ENCODE measurements at places on chromosomes 12 and 14.

GRCh38 chr14:104287301-104288009 is 149.1 kb downstream of the KIF26A start:
- DNase-seq = peak; percentile 50

- no peak for DNase-seq
Observed at GRCh38 chr12:24049101-24049500, 99.6 kb upstream of the SOX5 start.

- no peak for DNase-seq
Observed at GRCh38 chr14:60332869-60333268, 83.8 kb downstream of the PPM1A start.

DNA sequence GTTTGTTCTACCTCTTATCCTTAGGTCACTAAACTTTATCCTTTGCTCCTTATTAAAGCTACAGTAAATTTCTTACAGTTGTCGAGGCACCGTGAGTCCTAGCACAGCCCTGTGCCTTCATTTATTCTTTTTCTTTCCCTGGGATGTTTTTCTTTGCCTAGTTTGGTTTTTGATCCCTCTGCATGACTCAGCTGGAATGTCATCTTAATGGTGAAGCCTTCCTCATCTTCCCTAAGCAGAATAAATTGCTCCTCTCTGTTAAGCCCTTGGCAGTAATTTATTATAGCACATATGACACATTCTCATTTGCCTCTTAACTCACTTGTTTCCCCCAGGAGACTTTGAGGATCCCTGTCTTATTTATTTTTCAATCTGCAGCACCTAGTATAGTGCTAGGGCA is 16.6 kb downstream of the ACTR10 start:
- DNase-seq = no peak

DNA sequence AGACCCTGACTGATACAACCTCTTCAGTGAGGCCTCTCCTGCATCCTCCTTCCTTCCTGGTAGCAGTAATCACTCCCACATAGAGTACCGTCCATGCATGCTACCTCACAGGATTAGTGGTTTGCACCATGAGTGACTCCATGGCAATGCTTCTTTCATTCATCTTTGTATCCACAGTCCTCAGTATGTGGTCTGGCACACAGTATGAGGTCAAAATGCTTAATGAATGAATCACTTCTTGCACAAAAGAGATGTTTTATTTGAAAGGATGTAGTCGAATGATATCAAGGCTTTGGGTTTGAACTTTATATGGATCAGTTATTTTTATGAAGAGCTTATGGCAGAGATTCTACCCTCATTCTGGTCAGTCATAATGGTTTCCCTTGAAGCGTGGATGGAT is 42.2 kb downstream of the KCNA5 start:
- no peak for DNase-seq

DNA sequence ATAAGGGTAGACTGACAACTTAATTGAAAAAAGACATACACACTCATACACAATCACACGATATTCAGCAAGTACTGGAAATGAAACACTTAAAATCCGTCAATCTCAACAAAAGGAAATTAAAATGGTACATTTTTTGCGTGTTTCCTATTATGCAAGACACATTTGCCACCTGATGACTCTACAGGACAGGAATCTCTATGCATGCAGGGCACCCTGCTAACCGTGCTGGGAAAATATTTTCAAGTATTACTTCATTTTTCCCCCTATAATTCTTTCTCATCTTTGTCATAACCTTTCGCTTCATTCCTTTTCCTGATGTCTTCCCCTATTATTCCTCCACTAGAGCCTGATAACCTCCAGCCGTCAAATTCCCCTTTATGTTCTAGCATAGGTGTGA is 150.2 kb downstream of the TMEM132D start:
- no peak for DNase-seq

DNA sequence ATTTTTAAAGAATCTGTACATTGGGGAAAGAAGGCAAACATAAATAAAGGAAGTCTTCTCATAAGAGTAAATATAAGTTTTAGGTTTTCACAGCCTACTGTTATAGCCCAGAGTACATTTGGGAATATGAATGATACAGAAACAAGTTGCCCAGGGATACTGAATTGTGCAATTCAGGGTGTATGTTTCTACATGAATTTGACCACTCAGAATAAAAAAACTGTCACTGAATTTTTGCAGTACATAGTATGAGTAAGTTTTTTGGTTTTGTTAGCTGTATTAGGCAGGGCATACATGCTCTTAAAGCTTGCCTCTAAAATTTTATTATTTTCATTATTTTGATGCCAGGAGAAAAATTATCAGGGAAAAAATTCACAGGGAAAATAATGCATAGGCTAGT is 6.6 kb upstream of the PCNX4 start:
- DNase-seq = no peak

DNA sequence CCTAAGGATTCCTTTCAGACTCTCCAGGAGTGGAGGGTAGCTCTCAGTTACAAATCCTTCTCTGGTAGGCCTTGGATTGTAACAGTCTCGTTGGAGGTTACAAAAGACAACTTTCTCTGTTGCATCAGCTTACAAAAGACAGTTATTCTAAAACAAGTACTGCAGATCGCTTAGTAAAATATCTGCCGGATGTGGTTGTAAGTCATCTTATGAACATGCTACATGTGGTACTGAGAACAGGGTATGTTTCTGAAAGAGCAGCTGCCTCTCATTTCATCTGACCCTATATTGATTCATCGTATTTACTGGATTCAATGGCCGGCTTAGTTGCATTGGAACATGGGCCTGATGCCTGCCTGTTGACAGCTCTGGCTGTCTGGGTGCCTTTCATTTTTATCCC is 157.4 kb downstream of the PTCSC3 start:
- no peak for DNase-seq

DNA sequence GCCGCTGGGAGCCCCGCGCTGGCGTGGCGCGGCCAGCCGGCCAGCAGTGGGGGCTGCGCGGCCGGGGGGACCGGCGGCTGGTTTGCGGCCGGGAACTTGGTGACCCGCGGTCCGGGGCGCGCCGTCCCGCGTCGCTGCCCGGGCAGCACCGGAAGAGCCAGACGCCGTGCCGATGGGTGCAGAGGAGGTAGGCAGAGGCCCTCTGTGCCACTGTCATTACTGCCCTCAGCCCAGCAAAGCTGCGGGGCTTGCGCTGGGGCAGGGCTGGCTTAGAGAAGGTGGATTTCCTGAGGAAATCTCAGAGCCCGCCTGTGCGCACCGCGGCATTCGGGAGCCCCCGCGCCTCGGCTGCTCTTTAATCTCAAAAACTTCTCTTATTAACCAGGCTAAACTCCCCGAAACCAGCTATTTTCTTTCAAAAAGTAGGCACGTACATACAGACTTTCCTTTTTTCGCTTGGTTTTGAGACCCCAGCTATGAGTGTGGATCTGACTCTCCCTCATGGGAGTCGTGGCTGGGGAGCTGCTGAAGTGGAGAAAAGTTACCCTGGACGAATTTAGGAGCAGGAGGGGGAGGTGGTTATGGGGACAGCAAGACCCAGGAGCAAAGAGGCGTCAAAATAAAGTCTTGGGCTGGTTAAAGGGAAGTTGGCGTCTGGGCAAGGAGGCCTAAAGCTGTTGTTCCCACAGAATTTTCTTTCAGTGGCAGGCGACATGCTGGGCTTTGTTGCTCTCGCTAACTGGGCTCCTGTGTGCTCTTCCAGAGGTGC is 802 bp downstream of the SUSD6 start:
- no peak for DNase-seq

DNA sequence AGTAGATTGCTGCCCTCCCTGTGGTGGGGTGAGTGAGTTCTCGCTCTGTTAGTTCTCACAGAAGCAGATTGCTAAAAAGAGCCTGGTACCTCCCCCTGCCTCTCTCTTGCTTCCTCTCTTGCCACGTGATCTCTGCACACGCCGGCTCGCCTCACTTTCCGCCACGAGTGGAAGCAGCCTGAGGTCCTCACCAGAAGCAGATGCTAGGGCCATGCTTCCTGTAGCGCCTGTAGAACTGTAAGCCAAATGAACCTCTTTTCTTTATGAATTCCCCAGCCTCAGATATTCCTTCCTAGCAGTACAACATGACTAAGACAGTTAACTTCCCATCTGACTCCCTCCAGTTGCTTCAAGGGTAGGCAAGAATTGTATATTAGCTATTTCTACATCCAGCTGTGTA is 76.2 kb downstream of the ETV6 start:
- DNase-seq = no peak

GRCh38 chr12:79521576-79521975 is 169.2 kb downstream of the PAWR start:
- no peak for DNase-seq

GRCh38 chr12:175759-176158 is 38.2 kb downstream of the SLC6A12 start:
- no peak for DNase-seq

DNA sequence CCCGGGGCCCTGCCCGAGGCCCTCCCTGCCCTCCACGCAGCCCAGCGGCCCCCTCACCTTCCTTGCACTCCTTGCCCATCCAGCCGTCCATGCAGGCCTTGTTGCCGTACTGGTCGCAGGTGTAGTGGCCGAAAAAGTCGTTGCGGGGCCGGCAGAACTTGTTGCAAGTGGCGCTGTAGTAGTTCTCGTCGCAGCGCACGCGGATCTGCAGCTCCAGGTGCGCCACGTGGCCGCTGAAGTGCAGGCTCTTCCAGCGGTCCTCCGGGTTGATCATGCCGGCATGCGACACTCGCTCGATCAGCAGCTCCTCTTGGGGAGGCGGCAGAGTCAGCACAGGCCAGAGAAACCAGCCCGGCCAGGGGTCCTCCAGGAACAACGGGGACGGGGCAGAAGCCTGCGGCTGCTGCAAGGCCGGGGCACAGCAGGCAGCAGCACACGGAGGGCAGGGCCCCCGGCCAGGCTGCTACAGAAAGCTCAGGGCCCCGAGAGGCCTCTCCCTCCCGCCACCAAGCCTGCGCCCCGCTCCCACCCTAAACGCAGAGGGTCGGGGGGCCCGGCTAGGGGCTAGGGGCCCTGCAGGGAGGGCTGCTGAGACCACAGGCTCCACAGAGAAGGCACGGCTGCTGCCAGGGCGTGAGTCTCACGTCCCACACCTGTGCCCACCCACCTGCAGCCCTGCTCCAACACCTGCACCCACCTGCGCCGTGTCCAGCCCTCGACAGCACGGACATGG is 12.7 kb downstream of the JAG2 start:
- no peak for DNase-seq

DNA sequence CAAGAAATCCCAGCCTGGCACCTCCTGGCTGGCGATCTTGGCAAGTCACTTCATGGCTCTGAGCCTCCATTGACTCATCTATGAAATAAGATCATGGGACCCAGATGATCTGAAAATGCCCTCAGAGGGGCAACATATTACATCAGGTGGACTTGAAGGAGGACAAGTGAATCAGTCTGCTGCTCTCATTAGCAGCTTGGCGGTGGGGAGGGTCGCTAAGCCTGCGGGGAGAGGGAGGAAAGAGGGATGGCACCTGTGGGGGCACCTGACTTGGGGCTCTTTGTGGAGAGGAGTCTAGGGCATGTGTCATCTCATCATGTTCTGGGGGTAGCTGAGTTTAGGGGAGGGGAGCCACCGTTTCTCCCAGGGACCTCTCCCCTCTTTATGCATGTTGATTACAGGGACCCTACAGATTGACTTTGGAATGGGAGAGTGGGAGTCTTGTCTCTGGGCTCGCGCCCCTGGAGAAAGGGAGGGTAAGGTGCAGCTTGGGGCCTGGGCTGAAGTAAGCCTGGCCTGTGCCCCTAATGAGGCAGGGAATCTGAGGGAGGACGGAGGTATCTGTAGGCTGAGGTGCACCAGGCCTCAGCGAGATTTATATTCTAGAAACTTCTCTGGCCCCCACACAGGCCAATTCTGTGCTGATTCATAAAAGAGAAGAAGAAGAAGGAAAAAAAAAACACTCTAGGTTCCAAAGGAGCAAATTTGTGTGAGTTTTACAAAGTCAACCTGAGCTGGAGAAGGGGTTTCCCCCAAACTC is 29.3 kb upstream of the BATF start:
- DNase-seq = no peak

GRCh38 chr12:112443916-112444315 is 25.2 kb downstream of the PTPN11 start:
- DNase-seq = no peak

- no peak for DNase-seq
Observed at GRCh38 chr12:57098546-57098945, 9.6 kb downstream of the NAB2 start.

GRCh38 chr12:88579601-88580050 is 645 bp downstream of the KITLG start:
- peak; percentile 67 for DNase-seq

- no peak for DNase-seq
Observed at GRCh38 chr12:43238281-43238680, 313.7 kb downstream of the ADAMTS20 start.

- no peak for DNase-seq
Observed at GRCh38 chr12:132646850-132647249, 28.3 kb downstream of the P2RX2 start.

DNA sequence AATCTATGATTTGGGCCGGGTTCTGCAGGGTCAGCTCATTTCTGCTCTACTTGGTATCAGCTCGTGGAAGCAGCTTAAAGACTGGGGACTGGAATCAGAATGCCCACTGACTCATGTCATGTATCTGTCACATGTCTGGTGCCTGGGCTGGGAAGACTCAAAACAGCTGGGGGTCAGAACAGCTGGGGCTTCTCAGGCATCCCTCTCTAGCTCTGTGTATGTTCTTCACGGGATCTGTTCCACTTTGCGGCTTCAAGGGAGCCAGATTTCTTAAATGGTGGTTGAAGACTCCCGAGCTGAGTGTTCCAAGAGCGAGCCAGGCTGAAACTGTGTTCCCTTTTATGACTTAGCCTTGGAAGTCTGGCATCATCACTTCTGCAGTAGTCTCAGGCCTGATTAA is 11.9 kb downstream of the AEBP2 start:
- DNase-seq = no peak

- no peak for DNase-seq
Observed at GRCh38 chr12:24945845-24946244, 3.1 kb downstream of the BCAT1 start.

DNA sequence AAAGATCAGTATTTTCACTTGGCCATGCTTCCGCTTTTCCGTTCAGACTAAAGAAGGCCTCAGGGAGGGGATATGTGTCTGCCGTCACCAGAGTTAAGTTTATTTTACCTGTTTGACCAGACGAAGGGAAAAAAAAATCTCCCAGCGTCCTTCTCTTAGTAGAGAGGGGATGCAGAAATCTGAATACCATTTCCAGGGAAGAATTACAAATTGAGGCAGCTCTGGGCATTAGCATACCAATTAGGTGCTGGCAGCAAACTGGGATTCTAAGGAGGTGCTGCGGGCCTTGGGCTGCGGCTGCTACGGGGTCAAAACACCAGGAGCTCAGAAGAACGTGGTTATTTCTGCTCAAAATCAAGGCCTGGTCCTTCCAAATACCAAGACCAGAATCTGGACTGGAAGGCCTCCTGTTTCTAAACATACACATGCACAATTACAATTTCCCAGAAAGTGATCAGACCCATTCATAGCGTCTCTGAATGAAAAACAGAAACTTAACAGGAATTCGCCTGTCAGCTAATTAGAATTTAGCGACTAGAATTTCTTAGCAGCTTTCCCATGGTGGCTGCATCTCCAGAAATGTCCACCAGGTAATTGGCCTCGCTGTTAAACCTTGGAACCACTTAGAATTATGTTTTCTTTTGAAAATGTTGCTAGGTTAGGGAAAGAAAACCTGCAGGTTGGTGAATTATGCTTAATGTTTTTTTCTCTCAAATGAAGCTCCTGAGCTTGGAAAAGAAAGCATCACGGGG is 617.0 kb downstream of the VRK1 start:
- DNase-seq = no peak

GRCh38 chr14:26389646-26390508 is 208.0 kb downstream of the NOVA1 start:
- no peak for DNase-seq

GRCh38 chr14:93648440-93649168 is 139.7 kb downstream of the PRIMA1 start:
- DNase-seq = no peak

GRCh38 chr12:119134284-119135072 is 44.3 kb upstream of the HSPB8 start:
- no peak for DNase-seq

GRCh38 chr12:132685400-132685799 is 1.7 kb downstream of the POLE start:
- DNase-seq = no peak
